ENCODE measurements at places on chromosomes 2 and 18. TPM values are rescaled to one million over a fixed set of nuclear protein-coding genes. Genes with fewer than 3 reads are reported as not detected.

DNA sequence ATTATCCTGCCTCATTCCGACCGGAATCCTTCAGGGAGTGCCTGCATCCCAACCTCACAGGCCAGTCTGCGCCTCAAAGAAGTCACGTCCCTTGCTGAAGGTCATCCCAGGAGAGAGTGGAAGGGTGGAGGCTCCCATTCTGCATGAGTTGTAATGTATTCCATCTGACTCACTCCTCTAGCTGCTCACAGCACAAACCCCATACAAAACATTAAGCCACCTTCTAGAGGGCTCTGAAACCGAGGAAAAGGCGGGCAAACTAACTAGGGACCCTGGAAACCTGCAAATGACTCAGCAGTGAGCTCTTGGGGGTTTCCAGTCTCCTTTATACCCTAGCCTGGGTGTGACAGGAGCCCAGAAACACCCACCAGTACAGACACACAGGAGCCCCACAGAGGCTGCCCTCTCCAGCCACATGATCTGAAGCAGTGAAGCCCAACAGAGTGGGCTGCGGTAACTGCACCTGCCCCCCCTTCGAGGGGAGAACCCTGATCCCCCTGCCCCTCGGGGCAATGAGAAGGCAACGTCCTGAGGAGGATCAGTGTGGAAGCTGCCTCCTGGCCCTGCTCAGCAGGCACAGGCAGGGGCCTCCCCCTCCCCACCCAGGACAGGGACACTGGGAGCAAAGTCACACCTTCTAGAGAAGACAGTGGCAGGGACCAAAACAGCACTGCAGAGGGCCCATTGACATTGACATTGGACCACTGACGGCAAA is 69.3 kb upstream of the SNTG2 start:
- DNase-seq = no peak

DNA sequence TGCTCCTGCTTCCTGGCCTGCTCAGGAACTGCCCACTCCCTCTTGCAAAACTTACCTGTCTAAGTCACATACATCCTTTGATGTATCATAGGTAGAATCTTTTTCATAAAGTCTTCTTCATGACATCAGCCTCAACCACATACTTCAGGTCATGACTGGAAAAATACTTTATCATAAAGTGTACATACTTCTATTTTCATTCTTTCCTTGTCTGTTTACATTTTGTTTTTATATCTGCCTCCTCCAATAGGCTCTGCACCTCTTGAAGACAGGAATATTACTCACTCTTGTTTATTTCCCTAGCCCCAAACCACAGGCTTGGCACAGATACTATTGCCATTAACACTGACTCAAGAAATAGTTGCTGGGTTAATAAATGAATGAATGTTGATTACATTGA is 43.6 kb upstream of the ZNF804A start:
- DNase-seq = no peak

DNA sequence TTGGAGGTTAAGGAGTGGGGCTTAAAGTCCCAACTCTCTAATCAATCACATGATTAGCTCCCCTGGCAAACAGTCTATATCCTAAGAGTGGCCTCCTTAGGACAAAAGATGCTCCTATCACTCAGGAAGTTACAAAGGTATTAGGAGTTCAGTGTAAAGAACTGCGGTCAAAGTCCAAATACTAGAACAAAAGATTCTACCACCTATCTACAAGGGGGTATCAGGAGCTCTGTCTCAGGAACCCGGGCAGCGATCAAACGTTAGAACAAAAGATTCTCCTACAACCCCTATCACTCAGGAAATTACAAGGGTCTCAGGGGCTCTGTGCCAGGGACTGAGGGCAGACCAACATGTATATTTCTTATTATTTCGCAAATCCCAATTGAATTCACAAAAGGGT is 58.0 kb downstream of the DTNB start:
- DNase-seq = no peak

The FOXI3 gene
- not detected for total RNA-seq

DNA sequence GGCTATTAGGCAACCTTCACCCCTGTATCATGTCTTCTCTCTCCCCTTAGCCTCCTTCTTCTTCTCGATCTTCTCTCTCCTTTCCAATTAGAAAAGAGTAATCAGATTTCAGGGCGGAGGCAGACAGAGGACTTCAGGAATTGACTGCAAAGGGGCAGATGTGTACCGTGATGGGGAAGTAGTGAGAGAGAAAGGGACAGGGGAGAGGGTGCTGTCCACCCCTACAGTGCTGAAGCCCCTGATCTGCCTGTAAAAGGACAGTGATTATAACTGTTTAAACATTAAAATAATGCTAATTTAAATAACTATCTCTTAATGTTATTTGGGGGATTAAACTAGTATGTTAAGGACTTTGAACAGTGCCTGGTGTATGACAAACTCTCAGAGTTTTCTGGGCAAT is 178.5 kb downstream of the ACTR3 start:
- no peak for DNase-seq

GRCh38 chr2:240165034-240165433 is 24.6 kb upstream of the OTOS start:
- DNase-seq = no peak

GRCh38 chr2:120934574-120935338 is 199.1 kb downstream of the GLI2 start:
- peak; percentile 96 for DNase-seq

- DNase-seq = no peak
These were observed 12.6 kb upstream of the KDSR start for GRCh38 chr18:63379639-63379962.

DNA sequence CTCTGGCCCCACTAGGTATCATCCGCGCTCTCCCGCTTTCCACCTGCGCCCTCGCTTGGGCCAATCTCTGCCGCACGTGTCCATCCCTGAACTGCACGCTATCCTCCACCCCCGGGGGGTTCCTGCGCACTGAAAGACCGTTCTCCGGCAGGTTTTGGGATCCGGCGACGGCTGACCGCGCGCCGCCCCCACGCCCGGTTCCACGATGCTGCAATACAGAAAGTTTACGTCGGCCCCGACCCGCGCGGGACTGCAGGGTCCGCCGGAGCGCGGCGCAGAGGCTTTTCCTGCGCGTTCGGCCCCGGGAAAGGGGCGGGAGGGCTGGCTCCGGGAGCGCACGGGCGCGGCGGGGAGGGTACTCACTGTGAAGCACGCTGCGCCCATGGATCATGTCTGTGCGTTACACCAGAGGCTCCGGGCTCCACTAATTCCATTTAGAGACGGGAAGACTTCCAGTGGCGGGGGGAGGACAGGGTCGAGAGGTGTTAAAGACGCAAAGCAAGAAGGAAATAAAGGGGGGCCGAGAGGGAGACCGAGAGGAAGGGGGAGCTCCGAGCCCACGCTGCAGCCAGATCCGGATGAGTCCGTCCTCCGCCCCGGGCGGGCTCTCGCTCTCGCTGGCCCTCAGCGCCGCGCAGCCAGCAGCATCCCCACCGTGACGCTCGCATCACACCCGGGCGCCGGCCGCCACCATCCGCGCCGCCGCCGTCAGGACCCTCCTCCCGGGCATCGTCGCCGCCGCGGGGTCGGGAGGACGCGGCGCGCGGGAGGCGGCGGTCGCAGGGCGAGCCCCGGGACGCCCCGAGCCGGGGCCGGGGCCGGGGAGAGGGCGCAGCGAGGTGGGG is 664 bp downstream of the NETO1 start:
- DNase-seq = no peak

DNA sequence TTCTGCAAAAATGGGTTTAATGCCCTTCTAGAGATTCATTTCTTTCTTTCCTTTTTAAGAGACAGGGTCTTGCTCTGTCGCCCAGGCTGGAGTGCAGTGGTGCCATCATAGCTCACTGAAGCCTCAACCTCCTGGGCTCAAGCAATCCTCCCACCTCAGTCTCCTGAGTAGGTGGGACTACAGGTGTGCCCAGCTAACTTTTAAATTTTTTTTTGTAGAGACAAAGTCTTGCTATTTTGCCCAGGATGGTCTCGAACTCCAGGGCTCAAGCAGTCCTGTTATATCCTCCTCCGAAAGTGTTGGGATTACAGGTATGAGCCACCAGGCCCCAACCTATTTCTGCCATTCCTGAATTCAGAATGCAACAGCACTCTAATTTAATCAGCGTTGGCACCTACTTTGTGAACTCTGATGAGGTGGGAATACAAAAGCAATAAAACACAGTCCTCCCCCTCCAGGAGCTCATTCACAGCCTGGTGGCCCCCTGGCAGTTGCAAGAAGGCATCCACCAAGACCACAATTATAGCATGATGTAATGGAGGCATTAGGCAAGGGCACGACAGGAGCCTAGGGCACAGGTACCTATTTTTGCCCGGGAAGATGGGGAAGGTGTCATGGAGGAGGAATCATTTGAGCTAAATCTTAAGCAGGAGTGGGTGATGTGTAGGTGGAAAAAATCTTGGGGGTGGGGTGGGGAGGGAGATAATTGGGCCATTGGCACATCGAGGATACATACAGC is 5.1 kb downstream of the RHOB start:
- DNase-seq = no peak

DNA sequence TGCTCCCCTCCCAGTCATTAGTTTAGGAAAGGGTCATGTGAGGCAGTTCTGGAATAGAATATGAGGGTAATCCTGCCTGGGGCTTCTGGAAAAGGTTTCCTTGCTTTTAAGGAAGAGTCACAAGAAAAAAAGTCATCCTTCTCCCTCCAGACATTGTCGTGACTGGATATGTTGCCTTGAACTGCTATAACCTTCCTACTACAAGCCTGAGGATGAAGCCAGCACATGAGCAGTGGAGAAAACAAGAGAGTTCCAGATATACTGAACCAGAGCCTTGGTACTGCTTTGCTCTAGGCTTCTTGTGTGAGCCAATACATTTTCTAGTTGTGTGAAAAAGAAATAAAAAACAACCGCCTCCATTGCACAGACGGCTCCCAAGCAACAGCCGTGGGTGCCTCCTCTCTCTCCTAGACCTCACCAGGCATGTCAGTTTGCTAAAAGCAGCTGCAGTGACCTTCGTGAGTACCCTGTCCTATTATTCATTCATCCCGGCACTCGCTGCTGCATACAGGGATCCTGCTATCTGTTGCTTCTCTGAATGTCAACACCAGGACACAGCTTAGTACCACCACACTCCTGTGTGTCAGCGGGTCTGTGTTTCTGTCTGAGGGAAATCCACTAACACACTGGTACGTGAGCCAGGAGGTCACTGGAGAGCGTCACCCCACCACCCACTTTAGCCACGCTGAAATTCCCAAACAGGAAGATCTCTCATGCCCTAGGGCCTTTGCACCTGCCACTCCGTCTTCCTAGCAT is 186.7 kb downstream of the KLHL29 start:
- no peak for DNase-seq

All from HFFc6 (cell line).